ENCODE measurements at places on chromosomes 4 and X.

GRCh38 chrX:120457766-120458180, 11.3 kb downstream of the LAMP2 start:
- DNase-seq = peak; percentile 35

- DNase-seq = peak; percentile 50
Observed at GRCh38 chr4:163548481-163549243, 54.2 kb downstream of the TMA16 start.

GRCh38 chr4:185512516-185512915, 22.8 kb downstream of the PDLIM3 start:
- peak; percentile 29 for DNase-seq

DNA sequence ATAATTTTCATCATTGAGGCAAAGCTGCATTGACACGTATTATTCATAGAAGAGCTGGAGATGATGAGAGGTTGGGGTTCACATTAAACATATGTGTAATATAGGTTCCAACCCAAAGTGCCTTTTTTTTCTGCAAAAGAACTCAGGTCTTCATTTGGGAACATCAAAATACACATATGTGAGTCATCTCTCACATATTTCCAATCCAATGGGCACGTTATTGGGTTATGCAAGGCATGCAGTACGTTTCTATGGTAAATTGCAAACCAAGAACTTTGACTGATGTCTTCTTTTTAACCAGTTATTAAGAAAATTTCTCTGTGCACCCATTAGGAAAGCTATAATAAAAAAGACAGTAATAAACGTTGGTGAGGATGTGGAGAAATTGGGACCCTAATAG, 150.3 kb upstream of the FAM9B start:
- no peak for DNase-seq

DNA sequence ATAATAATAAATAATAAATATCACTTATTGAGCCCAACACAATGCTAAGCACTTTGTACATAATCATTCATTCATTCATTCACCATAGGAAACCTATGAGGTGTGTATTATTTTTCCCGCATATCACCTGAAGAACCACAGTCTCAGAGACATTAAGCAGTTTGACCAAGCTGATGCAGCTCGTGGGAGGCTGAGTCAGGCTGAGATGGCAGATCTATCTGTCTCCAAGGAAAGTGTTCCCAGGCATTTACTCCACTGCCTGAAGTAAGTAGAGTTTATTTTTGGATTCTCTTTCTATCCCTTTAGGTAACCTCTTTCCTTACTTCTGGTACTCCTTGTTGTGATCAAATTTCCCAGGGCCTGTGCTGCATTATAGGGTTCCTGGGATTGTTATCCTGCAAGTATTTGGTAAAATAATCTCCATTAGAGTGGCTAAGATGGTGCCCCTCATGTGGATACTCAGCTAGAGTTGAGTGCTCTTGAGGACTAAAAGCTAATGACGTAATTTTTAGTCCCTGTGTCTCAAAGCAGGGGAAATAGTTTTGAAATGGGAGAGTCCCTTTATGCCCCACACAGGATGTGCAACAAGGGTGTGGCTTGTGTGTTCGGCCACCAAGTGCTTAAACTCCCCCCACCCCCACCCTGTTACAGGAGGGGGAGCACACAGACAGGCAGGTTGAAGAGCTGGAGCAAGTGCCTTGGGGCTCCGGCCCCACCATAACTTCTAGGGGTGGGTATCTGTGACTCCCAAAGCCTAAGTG, 467.0 kb downstream of the STIM2 start:
- DNase-seq = no peak

GRCh38 chr4:167238226-167238625, 3.9 kb upstream of the SPOCK3 start:
- no peak for DNase-seq

DNA sequence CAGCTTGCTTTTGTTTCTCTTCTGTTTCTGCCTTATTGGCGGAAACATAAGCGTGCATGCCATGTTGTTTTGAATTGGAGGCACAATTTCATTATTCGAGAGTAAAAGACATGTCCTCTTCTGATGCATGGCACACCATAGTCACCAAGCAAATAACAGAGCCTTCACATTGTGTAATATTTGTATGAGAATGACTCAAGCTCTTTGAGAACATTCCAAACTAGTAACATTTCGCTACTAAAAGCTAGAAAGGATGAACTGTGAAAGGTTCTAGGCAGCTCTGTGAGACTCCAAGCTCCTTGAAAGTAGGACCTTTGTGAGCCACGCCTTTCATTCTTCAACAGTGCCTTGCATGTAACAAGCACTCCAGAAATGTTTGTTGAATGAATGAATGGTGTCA, 9.2 kb upstream of the ANXA3 start:
- DNase-seq = peak; percentile 60

GRCh38 chr4:182429896-182430295, 186.7 kb downstream of the TENM3 start:
- DNase-seq = no peak

DNA sequence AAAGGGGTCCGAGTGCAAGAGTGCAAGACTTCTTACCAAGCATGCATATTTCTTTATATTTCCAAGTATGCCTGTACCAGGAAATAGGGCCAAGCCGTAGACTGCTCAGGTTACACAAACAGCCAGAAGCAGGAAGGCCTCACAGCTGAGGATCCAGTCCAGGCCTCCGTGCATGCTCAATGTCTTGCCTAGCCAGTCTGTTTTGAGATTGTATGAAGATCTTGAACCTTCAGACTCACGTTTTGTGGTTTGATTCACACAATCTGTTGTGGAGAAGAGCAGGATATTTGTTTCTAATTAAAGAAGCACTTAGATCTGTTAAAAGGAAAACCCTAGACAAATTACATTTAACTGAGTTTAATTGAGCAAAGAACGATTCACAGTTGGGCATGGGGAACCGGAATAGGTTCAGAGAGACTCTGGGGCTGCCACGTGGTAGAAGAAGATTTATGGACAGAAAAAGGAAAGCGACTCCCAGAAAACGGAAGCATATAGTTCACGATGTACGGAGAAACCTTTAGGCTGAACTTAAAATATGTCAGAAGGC, 1.2 kb downstream of the MGST2 start:
- DNase-seq = no peak

DNA sequence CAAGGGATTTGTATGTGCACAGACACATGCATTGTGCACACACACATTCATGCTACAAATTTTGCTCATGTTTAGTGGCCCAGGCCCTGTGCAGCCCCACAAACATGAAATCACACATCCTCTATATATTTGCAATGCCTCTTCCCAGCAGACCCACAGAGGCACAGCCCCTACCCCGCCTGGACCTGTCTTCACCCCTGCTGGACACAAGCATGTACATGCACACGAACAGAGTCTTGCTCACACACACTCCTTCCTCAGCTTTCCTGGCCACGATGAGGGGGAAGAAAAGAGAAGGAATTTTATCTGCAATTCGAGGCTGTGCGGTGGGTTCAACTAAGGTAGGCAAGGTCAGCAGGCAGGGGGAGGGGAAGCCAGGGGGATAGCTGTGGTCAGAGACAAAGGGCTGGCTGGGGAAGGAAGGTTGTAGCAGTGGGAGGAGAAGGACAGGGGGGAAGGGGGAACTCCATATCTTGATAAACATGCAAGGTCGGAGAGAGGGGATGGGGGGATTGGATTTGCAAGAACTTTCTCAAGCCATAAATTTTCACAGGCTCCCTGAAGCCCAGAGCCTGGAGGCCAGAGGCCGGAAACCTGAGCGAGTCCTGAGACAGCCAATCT, 156.4 kb downstream of the EFNB1 start:
- DNase-seq = no peak

DNA sequence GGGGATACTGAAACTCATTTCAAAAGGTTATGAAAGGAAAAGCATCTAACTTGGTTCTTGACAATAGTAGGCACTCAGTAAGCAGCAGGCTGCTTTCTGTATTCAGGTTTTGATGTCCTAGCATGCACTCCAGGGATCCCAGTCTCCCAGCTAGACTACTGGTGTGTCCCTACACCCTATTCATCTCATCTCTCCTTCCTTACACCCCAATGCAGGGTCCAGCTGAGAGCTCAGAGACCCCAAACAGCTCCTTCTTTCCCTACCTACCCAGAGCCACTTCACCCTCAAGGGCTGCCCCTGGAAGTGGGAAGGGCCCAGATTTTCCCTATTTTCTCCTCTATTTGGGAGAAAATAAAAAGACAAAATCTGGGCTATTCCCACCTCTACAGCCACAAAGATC, 1.6 kb upstream of the EFNB1 start:
- DNase-seq = no peak

- peak; percentile 50 for DNase-seq
Observed at GRCh38 chr4:55554453-55555030, 7.8 kb upstream of the CLOCK start.

GRCh38 chrX:66622209-66622608, 16.7 kb downstream of the EDA2R start:
- peak; percentile 30 for DNase-seq

DNA sequence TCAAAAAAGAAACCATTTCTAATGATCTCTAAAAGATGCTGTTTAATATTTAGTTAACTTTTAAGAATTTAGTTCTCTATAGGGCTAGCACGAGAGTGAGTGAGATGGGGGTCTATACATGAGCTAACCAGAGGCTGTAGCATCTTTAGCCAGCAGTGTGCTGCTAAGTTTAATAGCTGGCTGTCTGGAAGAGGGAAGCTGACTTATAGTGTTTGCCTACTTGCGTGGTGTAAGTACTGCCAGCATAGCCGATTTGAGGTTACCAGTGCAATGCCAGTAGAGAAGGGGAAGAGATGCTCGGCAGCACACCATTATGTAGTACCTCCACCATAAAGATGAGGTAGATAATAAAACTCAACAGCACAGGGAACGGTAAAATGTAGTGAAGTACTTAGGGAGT, 47.1 kb upstream of the TMEM131L start:
- DNase-seq = no peak

- DNase-seq = no peak
Observed at GRCh38 chrX:116111934-116112595, 58.5 kb upstream of the AGTR2 start.

GRCh38 chr4:55345980-55346850, at the start of gene SRD5A3:
Gene SRD5A3 (plus strand): TSS chr4:55346242. CDS start chr4:55346337, 95 bp downstream.
- DNase-seq = peak; percentile 96

DNA sequence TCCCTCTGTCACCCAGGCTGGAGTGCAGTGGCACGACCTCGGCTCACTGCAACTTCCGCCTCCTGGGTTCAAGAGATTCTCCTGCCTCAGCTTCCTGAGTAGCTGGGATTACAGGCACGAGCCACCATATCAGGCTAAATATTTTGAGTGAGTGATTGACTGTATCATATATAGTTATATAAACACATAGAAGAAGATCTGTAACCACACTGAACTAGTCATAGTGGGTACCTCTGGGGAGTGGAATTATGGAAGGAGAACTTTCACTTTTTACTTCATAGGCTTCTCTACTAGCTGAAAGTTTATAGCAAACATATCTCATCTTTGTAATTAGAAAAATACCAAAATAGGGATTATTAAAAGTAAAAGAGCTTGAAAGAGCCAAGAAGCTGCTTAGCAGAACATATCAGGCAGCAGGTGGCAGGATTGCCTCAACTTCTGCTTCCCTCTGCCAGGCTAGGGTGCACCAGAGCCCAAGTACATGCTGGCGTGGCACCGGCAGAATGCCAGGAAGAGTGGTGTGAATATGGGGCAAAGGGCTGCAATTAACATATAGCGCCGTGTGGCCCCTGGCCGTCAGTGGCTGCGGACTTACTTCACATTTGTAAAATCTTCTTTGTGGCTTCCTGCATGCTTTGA, 39.5 kb upstream of the CD40LG start:
- DNase-seq = peak; percentile 10

GRCh38 chrX:64206556-64207162, 1.2 kb upstream of the AMER1 start:
- no peak for DNase-seq

GRCh38 chr4:5021546-5021945, 2.3 kb upstream of the CYTL1 start:
- DNase-seq = no peak

- no peak for DNase-seq
Observed at GRCh38 chr4:182137343-182137742, 105.9 kb upstream of the TENM3 start.

DNA sequence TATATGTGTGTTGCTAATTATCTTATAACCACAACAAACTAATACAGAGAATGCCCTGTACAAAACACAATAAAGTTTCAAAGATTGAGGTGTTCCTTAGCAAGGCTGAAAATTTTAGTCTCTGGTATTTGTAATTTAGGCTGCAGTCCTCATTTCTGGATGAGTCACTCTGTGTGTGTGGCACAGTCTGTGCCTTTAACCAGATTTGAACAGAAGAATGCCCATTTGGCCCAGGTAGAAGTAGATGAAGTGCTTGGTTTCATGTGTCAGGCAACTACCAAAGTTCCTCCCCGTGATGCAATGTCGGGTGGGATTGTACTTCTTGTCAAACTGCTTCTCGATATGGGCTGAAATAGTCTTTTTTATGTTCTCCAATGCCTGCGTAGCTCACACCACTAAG, 91.6 kb upstream of the H2AZ1 start:
- no peak for DNase-seq

- DNase-seq = no peak
Observed at GRCh38 chrX:34657726-34658070, 613 bp upstream of the TMEM47 start.

DNA sequence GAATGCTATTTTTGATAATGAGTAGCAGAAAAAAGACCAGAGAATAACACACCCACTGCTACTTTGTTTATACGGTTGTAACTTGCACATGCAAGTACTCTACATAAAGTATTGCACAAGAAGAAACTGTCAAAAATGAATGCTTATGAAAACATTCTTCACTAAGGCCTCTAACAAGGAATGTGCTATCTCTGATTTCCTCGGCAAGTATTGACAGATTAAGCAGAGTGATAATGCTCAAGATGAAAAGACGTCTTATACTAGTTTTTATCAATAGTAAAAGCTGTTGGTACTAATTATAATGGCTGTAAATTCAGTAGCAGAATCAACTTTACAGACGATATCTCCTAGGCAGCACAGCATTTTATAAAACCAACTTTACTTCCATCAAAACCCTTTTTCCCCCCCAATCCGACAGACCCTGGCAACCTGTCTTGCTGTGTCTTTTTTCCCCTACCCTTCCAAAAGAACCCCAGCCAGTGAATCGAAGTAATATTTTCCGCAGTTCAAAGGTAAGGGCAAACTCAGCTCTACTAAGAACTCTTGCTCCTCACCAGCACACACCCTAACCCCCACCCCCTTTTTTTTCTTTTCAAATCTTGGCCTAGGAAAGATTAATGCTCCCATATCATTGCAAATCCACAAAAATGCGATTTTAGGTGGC, 1.5 kb downstream of the FRYL start:
- DNase-seq = peak; percentile 13

DNA sequence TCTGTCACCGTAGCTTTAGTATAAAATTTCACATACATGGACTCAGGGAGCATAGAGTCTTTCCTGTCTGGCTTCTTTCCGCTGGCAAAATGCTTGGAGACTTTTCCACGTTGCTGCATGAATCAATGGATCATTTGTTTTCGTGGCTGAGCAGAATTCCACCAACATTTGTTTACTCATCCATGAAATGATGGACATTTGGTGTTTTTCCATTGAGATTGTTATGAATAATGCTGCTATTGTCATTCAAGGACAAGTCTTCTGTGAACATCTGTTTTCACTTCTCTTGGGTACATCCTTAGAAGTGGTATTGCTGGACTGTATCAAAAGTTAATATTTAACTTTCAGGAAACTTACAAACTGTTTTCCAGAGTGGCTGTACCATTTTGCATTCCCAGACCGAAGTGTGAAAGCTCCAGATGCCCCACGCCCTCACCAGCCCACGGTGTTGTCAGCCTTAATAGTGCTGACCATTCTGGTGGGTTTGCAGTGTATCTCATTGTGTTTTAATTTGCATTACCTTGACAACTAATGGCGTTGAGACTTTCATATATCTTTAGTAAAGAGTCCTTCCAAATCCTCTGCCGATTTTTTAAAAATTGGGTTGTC, 5.8 kb upstream of the TMEM271 start:
- DNase-seq = no peak
